H4 (cell line): ENCODE measurements at places on chromosomes 6 and 20. TPM values are rescaled to one million over a fixed set of nuclear protein-coding genes. Genes with fewer than 3 reads are reported as not detected.

UNC5CL gene
- 0.25 and 0.27 TPM in 2 replicates for total RNA-seq

LY6G6D gene
- not detected in 2 replicates for total RNA-seq

TSBP1 gene
- total RNA-seq, result not detected in 2 replicates

C6orf52 gene
- total RNA-seq, result 5.0 TPM in 1 of 2 replicates, not detected in the other

DNA sequence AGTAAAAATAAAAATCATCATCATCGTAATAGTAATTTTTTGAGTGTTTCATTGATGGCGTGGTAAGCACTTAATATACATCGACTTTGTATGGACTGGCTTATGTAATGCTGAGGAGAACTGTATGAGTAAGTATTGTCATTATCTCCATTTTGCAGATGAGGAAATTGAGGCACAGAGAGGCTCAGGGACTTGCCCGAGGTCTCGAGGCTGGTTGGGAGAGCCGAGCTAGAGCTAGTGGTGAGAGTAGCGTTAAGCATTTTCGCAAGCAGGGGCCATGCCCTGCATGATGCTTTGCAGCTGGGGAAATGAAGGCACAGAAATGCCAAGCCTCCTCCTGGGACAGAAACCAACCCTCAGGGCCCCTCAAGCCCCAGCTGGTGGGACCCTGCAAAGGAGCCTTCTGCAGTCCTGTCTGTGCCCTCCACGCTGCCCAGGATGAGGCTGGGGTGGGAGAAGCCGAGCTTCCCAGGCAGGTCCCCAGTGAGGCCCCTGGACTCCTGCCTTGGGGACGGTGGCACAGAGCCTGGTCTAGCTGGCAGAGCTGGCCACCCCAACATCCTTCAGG lies 31.1 kb upstream of the STX16 start:
- no peak for DNase-seq

GRCh38 chr6:39758905-39759605 lies 33.1 kb upstream of the DAAM2 start:
- DNase-seq, result no peak

DNA sequence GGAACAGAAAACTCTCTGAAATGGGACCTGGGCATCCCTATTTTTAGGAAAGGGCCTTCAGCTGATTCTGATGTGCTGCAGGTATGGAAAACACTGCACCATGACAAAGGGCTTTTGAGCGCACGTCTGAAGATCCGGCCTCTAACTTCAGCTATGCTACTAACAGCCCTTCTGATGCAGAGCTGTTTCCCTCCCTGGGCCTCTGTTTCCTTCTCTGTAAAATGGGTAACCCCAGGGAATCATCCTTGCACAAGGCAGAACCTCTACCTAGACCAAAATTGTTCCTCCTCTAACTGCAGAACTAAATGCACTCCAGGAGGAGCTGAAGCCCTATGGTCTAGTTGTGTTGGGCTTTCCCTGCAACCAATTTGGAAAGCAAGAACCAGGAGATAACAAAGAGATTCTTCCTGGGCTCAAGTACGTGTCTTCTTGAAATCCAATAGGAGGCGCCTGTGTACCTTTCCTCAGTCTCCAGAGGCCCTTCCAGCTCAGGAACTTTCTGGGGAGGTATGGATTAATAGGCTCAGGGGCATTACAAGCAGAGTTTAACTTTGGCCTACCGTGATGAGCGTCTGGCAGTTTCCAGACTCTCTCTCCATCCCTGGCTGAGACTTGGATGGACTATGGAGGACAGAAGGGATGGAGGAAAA lies 5.9 kb downstream of the GPX5 start:
- DNase-seq, result no peak

DNA sequence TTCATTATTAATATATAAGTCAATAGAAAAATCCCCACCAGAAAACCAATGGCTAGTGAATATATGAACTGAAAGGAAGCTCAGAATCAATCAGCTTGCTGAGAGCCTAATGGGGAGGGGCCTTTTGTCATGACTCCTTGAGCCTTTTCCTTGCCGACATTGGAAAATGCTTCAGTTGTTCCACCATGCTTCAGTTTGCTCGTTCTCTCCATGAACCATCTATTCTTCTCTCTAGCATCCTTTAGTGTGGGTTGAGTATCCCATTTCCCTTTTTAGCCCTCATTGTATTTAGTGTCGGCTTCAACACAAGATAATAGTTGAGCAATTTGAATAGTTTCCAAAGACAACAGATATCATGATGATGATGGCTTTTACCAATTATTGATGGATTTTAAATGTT lies 139.9 kb downstream of the ADGRG6 start:
- DNase-seq, result no peak

DNA sequence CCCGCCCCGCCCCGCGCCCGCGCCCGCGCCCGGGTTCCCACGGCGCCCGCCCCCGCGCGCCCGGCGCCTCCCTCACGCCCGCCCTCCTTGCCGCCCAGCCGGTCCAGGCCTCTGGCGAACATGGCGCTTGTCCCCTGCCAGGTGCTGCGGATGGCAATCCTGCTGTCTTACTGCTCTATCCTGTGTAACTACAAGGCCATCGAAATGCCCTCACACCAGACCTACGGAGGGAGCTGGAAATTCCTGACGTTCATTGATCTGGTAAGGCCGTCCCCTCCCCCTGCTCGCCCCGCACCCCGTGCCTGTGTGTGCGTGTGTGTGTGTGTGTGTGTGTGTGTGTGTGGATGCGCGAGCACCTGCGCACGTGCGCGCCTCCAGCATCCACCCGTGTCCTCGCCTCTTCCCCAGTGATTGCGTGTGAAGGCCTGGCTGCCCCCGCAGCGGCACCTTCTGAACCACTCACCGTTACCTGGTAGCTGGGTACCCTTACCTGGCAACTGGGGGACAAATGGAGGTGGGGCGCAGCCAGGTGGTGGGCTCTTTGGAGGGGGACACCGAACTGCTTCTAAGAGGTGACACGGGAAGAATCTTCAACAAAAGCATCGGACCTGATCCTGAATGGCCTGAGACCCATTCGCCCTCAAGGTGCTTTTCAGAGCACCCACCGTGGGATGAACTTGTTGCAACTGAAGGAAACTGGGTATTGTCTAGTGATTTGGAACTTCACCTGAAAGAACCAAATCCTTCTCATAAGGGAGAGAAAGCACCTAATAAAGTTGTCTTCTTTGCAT lies at the start of gene AIG1:
TSS of gene AIG1 (plus strand) at position 84 of the 791 bp plus-strand sequence. CDS start at position 121, 37 bp downstream.
- DNase-seq, result no peak
